MG63 (cell line): ENCODE measurements at places on chromosomes 7 and 10. TPM values are rescaled to one million over a fixed set of nuclear protein-coding genes. Genes with fewer than 3 reads are reported as not detected.

- DNase-seq = no peak
Measured at GRCh38 chr10:93591065-93591808, 9.8 kb downstream of the RBP4 start.

DNA sequence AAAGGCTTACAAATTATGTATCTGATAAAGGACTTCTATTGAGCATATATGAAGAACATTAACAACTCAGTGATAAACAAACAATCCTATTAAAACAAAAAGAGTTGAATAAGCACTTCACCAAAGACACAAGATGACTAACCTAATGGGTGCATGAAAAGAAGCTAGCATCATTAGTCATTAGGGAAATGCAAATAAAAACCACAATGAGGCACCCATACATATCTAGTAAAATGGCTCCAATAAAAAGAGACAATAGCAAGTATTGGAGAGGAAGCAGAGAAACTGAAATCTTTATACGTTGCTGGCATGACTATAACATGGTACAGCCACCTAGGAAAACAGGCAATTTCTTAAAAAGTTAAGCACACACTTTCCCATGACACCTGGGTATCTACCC lies 77.6 kb upstream of the ZMIZ1 start:
- no peak for DNase-seq

- no peak for DNase-seq
Measured at GRCh38 chr10:74300666-74301065, 149.6 kb downstream of the ADK start.

DNA sequence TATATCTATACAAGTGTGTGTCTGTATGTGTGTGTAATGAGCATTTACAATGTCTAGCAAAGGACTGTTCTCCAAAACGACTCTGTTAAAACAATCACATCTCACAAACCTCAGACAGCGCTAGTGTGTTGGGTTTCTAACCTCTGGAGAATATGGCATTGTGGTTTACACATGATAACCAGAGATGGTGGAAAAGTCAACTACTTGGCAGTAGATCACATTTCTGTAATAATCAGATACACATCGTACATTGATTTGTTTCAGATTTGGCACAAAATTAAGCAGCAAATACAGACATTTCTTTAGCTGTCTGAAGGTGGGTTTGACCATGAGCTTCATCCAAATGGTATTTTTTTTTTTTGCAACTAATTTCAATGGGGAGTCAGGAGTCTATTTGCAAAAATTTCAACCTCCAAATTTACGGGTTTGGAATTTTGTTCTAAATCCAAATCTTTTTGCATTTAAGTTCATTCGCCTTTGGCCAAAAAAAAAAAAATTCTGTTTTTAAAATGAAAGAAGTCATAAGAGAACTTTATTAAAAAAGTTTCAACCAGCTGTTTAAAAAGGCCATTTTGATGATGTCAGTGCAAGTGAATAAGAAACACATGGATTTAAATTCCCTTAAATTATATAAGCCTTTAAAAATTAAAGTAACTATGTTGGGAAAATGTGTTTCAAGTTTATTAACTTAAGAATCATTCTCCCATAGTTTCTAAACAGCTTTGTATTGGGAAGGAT lies 127.8 kb downstream of the TMEM26 start:
- no peak for DNase-seq

GRCh38 chr7:425794-426188 lies 93.9 kb downstream of the PDGFA start:
- no peak for DNase-seq

The CYP26C1 gene
- not detected in 2 replicates for total RNA-seq

The RINT1 gene
- 4.3 and 7.8 TPM in 2 replicates for total RNA-seq

The GPR85 gene
- total RNA-seq = 1.3 and 1.8 TPM in 2 replicates
